ENCODE measurements at places on chromosomes 7 and 10.

- DNase-seq = no peak
These were observed 5.8 kb upstream of the MMP21 start for GRCh38 chr10:125781374-125781773.

DNA sequence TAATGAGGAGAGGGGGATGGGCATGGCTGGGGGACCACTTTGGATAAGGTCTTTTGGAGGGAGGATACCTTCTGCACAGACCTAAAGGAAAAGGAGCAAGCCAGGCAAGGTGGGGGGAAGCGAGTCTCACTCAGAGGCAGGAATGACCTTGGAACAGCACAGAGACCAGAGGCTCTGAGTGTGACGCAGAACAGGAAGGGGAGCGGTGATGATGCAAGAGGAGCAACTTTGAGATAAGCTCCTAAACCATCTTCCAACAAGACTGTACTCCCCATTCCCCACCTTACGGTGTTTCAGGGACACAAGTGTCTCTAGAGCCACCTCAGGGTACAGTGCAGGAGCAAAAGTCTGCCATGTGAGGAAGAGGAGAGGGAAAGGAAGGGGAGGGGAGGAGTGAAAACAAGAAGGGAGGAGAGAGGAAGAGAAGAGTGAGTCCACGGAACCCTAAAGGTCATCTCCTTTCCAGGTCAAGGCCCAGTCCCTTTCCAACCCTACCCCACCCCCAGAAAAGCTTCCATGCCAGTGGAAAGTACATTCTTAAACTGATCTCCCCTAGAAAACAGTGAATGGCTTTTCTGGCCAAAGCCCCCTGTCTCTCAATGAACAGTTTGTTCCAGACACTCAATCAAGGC, 54.1 kb downstream of the JAZF1 start:
- DNase-seq = no peak

DNA sequence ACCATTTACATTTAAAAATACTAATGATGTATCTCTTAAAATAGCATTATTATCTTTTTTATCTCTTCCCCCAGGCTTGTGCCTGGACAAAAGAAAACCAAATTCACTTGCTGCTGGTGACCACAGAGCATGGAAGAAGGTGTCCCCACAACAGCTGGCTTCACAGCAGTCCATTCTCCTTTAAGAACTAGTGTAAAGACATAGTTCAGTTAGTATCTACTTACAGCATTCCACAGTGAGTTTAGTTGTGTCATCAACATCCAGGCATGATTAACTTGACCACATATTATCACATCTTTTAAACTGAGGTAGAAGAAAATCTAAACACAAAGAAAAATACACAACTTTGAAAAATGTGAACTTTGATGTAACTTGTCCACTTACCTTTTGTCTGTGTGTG, 55.0 kb downstream of the LRRC17 start:
- no peak for DNase-seq

- no peak for DNase-seq
These were observed 5.9 kb downstream of the DIP2C start for GRCh38 chr10:683448-684071.

GRCh38 chr10:97842656-97843280, 6.9 kb upstream of the GOLGA7B start:
- DNase-seq = no peak

DNA sequence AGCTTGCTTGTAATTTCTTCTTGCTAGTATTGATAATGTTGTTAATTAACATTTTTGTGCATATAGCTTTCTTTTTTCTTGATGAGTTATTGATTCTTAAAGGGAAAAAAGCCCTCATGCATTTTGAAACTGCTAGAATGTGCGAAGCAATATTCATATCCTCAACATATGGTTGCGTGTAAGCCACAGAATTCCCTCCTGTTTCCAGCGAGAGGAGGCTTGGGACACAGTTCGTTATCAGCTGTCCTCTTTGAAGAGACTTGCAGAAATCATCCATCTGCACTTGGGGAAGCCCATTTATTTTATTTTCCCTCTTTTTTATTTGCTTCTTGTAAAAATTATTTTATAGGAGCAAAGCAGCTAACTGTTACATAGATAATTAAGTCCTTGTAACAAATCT, 398.0 kb downstream of the ADRA2A start:
- no peak for DNase-seq

DNA sequence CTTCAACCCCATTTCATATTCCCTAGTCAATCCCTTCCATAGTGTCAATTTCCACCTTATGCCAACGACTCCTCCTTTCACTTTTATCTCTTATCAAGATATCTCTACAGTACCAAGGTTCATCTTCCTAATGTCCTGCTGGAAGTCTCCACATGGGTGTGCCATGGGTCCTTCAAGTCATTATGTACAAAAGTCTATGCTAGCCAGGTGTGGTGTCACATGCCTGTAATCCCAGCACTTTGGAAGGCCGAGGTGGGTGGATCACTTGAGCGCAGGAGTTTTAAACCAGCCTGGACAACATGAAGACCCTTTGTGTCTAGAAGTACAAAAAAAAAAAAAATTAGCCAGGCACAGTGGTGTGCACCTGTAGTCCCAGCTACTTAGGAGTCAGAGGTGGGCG, 47.6 kb downstream of the PRTFDC1 start:
- no peak for DNase-seq

DNA sequence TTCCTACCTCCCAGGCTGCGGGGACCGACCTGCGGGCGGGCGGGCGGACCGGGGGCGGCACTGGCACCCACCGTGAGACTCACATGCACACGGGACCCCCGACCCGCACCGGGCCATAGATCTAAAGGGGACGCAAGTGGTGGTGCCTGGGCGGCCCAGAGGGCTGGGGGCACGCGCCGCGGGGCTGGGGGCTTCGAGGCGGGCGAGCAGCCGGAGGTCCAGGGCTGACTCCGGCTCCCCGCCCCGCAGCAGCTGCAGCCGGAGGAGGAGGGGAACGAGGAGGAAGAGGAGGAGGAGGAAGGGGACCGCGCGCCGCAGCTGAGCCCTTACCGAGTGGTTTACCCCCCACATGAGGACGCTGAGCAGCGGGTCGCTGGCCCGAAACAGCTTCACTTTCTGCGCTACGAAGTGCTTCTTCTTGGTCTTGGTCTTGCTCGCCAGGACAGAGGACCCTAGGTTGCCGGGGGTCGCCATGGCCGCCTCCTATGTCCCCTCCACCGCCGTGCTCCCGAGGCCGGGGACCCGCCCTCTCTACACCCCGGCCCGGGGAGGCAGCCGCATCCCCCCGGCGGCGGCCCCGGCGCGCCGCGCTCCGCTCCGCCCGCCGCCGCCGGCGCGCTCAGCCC, 412 bp downstream of the PIP4K2A start:
- peak; percentile 9 for DNase-seq

All from activated T-helper 1 cell treated with anti-CD3 and anti-CD28 coated beads, Interleukin-2, amount 50 U/mL, for 16 hours (primary cell).